ENCODE measurements at places on chromosomes 4 and X.

- DNase-seq, result no peak
Observed at GRCh38 chr4:123827511-123827910, 430.9 kb downstream of the SPRY1 start.

DNA sequence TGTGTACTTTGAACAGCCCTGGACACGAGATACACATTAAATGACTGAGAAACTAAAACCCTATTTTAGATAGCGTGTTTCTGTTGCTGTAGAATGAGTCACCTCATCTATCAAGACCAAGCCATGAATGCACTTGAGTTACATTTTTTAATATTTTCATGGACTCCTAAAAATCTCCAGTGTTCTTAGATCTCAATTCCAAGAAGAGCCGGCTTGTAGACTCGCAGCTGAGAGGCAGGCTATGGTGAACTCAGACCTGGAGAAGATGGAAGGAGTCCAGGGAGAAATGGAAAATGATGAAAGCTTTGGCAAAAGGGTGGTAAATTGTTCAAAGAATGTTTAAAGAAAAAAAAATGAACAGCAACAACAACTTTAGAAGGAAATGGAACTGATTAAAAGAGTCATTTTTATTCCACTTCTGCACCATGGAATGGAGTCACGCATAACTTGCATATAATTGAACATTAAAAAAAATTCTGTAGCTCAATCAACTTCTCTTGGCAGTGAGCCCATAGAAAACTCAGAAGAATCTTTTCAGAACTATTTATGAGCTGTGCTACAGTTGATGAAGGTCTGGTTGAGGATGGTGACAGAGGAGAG lies 129.8 kb downstream of the MXRA5 start:
- no peak for DNase-seq

GRCh38 chr4:122588453-122589238 lies 32.2 kb downstream of the IL21 start:
- DNase-seq, result no peak

DNA sequence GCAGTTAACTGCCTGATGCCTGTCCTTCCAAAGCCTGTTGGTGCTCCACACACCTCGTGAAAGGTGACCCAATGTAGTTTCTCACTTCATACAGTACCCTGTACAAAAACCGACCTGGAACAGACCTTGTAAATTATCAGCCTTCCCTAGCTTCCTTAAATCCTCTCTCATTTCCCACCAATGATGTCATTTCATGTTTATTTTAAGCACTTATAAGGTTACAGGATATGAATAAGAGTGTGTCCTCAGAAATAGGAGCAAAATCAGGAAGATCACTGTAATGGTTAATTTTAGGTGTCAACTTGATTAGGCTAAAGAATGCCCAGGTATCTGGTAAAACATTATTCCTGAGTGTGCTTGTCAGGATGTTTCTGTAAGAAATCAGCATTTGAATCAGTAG lies 44.7 kb downstream of the TMEM150C start:
- no peak for DNase-seq
